ENCODE measurements at places on chromosomes 1 and 21.

DNA sequence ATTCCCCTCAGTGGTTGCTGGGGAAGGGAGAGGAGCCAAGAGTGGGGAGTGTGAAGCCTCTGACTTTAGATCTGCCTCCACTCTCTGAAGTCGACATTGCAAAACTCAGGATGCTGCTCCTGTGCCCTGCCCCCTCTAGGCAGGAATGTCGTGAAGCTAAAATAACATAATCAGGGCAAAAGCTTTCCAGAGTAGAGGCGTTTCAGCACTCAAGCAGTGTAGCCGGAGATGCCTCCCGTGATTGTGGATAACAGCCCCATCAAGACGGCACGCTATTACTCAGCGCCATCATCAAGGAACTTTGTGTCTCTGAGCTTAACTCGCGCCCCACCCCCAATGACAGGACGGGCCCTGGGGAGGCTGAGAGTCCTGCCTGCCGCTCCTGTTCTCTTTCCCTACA, 60.0 kb downstream of the FBXO2 start:
- no peak for DNase-seq

DNA sequence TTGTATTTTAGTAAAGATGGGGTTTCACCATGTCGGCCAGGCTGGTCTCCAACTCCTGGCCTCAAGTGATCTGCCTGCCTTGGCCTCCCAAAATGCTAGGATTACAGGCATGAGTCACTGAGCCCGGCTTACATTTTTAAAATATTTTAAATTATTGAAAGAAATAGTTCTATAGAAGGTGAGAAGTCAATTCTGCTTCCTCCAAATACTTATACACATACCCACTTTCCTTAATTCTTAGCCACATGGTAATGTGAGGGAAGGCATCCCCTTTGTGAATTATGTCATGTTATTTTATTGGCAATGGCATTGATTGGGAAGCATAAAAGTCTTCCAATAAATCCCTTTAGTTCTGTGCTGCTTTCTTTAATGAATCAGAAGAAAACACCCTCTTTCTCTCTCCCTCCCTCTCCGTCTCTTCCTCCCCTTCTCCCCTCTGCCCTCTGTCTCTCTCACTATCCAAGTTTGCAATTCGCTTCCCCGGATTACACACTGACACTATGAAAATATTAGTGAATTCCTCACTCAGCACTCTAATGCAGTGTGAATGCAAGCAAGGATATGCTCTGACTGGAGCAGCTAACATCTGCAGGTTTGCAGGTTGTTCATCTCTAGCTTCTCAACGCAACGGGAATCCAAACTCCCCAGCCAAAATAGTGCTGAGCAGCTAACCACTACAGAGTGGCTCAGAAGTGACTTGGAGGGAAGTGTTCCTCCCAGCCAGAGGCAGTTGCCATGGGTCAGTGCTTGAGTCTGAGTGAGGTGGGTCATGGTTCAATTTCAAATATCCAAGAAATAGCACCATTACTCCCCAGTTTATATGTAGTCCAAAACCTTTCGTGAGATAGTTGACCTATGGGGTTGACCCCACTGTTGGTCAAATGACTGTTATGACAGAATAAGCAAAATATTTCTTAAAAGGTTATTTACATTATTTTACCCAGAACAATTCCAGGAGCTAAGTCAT, 77.8 kb upstream of the CD55 start:
- no peak for DNase-seq

- no peak for DNase-seq
Measured at GRCh38 chr1:85090225-85090624, 41.9 kb upstream of the MCOLN3 start.

GRCh38 chr21:38741950-38742256, 63.8 kb upstream of the ETS2 start:
- DNase-seq = no peak

DNA sequence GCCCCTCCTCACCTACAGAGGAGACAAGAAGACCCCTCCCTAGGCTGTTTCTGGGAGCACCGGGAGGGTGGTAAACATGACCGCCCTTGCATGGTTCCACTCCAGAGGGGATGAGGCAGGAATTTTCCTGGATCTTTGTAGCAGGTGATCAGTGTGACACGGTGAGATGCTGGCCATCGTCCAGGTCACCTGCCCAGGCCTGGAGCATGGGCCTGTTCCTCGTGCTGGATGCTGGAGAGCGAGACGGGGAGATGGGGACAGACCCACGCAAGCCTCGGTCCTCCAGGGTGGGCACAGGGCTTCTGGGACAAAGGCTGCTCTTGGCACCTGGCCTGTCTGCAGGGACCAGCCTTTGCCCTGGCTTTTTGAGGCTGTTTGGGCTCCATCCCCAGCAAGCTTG, 46.2 kb downstream of the DMRTB1 start:
- no peak for DNase-seq

- no peak for DNase-seq
Measured at GRCh38 chr1:36346741-36347370, 23.4 kb upstream of the EVA1B start.

DNA sequence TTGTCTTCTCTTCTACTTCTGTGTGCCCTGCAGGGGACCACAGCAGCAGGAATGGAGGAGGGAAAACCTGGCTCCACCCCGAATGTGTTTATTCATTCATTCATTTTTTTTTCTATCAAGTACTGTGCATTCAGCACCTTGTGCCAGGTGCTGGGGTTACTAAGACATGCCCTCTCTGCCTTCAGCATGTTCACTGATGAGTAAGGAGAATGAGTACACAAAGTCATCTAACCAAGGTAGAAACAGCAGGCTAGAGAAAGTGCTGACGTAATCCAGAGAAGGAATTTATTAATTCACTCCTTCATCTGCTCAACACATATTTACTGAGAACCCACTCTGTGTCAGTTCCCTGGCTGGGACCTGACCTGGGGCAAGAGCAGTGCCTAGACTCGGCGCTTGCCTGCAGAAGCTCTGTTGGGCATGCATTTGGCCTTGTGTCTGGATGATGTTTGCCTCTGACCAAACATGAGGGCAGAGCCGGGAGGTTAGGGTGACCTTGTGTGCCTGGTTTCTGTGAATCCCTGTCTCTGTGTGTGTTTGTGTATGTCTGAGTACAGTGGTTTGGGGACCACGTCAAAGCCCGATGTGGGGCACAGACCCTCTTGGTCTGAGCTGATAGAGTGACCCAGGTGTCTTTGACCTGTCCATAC, 3.3 kb upstream of the MYOG start:
- DNase-seq = peak; percentile 82

- DNase-seq = no peak
Measured at GRCh38 chr1:106880226-106880625, 176.2 kb upstream of the PRMT6 start.

GRCh38 chr1:51569284-51570062, 47.4 kb upstream of the OSBPL9 start:
- DNase-seq = peak; percentile 87

- peak; percentile 21 for DNase-seq
Measured at GRCh38 chr1:19430121-19431068, 54.9 kb downstream of the CAPZB start.

- DNase-seq = no peak
Measured at GRCh38 chr1:156942576-156942975, 22.1 kb downstream of the LRRC71 start.

DNA sequence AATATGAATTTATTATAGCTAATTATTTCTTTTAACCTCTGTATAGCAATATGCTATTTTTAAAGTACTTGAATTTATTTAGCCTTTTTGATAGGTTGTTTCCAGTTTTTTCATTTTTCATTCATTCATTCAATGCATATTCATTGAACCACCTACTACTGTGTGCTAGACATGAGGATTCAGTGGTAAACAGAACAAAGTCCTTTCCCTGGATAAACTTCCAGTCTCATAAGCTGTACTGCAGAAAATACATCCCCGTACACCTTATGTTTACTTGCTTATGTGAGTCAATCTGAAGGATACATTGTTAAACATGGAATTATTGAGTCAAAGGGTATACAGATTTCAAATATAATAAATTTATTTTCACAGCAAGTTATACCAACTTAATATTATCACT, 21.9 kb downstream of the AGL start:
- no peak for DNase-seq

DNA sequence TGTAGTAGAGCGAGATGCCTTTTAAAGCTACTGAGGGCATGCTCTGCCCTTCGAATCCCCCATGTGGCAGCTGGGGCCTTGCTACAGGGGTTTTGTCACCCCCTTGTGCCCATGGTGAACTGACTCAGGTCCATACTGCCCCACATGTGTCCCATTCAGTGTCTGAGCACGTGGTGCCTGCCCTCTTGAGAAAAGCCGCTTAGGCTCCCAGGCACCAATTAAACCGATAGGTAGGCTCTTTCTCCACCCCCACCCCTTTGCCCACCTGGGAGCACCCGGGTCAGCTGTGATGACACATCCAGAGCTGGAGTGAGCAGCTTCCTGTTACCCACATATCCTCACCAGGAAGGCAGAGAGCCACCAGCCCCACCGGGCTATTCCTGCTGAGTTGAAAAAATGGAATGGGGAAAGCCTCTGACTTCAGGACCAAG, 30.5 kb downstream of the TMCC2 start:
- no peak for DNase-seq

- DNase-seq = no peak
Measured at GRCh38 chr1:227472772-227473171, 90.6 kb upstream of the ZNF678 start.

GRCh38 chr1:208369658-208370057, 125.5 kb upstream of the PLXNA2 start:
- DNase-seq = no peak

GRCh38 chr1:67143966-67144365, 9.2 kb upstream of the C1orf141 start:
- no peak for DNase-seq

DNA sequence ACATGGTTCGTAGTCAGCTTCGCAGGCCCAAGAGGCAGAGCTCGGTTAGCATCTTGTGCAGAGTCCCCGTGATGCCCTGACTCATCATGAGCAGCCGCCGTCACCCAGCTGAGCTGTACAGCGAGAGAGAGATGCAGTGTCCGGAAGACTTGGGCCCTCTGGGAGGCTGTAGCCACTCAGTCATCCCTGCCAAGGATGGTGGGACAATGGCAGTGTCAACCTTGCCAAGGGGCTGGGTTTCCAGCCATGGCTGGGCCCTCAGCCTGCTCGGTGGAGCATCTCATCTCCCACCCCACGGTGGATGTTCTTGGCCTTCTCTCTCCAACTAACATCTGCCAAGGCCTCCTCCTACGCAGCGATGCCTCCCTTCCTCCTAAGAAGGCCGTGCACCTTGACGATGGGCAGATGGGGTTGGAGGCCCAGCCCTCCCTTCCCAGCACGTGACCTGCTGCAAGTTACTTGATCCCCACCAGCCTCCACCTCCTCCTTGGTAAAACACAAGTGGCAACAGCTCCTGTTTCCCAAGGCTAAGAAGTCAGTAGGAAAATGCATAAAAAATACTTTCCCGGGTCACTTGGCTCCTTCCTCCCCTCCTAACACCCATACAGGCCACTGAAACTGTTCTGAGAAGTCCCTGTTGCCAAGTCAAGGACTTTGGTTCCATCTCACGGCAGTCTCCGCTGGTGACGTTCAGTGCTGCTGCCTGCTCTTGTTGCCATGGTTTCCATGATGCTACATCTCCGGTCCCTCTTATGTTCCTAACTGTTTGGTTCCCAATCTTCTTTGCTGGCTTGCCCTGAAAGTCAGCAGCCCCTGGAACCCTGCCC, 384.7 kb upstream of the VAMP3 start:
- DNase-seq = no peak

- no peak for DNase-seq
Measured at GRCh38 chr1:116855773-116856201, 53.9 kb upstream of the PTGFRN start.

- DNase-seq = no peak
Measured at GRCh38 chr1:11984121-11984520, 3.9 kb downstream of the MFN2 start.

- DNase-seq = no peak
Measured at GRCh38 chr1:83910461-83910860, 88.5 kb downstream of the TTLL7 start.
